AG04449 (cell line): ENCODE measurements at places on chromosomes 7 and 10.

- DNase-seq, result no peak
These were observed 21.3 kb downstream of the SSMEM1 start for GRCh38 chr7:130228840-130229502.

- no peak for DNase-seq
These were observed 209.4 kb upstream of the FOXK1 start for GRCh38 chr7:4472728-4473127.

DNA sequence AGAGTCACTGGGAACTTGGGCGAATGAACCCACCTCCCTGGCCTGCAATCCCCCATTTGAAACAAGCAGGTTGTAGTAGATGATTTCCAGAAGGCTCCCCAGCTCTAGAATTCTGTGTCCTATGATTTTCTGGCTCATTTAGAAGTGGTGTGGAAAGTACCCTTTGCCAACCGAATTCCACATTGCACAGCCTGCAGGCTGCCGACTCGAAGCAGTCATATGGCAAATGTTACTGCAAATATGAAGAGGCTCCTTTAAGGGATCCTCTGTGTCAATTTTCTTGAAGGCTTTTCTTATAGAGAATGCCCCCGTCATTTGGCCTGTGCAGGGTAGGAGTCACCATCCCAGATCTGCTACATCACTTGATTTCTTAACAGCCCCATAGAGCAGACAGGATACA is 5.6 kb downstream of the PODXL start:
- DNase-seq, result no peak

- no peak for DNase-seq
These were observed 35.0 kb downstream of the TNS3 start for GRCh38 chr7:47546733-47547494.

DNA sequence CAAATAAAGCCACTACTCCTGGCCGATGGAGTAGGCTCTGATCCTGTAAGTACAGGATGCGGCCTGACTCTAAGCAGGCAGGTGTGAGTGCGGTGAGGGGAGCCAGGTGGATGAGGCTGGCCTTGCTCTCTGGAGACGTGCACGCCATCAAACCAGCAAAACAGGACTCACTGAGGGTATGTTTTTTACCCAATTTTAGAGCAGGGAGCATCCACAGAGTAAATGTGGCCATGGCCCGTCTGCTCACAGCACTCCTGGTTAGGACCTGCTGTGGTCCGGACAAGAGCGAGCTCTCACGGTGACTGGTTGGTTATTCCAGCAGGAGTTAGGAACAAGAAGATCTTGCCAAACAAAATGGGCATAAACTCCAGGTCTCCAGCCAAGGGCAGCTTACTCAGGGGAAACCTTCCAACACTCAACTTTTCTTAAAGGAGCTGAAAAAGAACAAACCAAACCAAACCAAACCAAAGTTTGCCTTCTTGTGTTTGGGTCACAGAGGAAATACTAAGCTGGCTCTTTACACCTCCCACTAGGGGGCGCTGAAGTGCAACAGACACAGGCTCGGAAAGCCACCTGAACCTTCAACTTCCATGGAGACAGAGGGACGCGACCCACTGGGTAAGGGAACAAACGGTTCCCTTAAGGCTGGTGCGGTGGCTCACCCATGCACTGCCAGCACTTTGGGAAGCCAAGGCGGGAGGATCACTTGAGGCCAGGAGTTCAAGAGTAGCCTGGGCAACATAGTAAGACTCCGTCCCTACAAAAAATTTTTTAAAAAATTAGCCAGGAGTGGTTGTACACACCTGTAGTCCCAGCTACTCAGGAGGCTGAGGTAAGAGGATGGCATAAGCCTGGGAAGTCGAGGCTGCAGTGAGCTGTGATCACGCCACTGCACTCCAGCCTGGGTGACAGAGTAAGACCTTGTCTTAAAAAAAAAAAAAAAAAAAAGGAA is 122.4 kb downstream of the CLEC2L start:
- DNase-seq, result no peak

- DNase-seq, result no peak
These were observed 38.0 kb downstream of the MDFIC start for GRCh38 chr7:114959931-114960330.

- no peak for DNase-seq
These were observed 4.6 kb downstream of the ZNF680 start for GRCh38 chr7:64558323-64558705.
